ENCODE measurements at places on chromosomes 6 and 20. TPM values are rescaled to one million over a fixed set of nuclear protein-coding genes. Genes with fewer than 3 reads are reported as not detected.
A peak's percentile ranks its signal among the peaks of the same experiment; 100 is the strongest.

- DNase-seq = no peak
- H3K27ac ChIP-seq = no peak overlapping the region
- H3K27me3 ChIP-seq = no peaks in the 10 kb centered on the region
- H3K4me3 ChIP-seq = no peak overlapping the region
- H3K36me3 ChIP-seq = no peaks in the 10 kb centered on the region
- no peaks in the 10 kb centered on the region for H3K4me1 ChIP-seq
These were observed 214.8 kb upstream of the GRIK2 start for GRCh38 chr6:101178748-101179147.

DNA sequence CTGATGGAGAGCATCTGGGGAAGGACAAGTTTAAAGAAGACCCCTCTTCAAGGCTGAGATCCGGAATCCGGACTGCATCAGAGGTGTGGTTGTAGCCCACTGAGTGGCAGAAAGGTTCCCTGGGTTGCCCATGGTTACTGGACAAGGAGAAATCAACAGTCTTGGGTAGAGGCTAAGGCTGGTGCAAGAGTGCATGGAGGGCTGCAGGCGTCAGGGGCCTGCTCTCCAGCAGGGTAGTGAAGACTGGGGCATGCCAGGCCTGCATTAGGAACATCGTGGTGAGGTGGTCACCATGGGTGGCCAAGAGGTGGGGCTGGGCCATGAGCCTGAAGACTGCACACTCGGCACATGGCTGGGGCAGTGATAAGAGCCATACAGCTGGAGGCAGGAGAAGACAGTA, 91.2 kb downstream of the RNF182 start:
- H3K4me3 ChIP-seq = no peak overlapping the region
- H3K4me1 ChIP-seq = no peaks in the 10 kb centered on the region
- H3K27ac ChIP-seq = no peak overlapping the region
- H3K36me3 ChIP-seq = no peaks in the 10 kb centered on the region
- H3K27me3 ChIP-seq = no peaks in the 10 kb centered on the region
- DNase-seq = no peak

DNA sequence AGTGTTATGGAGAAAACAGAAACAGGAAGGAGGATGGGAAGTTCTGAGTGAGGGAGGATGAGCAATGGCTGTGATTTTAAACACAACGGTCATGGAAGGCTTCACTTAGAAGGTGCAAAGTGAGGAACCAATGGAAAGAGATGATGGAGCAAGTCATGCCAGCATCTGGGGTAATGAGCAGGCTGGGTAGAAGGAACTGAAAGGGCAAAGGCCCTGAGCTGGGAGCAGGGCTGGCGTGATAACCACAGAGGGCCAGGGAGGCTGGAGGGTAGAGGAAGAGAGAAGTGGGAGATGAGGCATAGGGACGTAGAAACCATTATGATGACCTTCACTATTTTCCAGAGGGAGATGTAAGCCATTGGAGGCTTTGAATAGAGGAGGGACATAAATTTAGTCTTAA, 43.6 kb downstream of the NHLRC1 start:
- DNase-seq = no peak
- no peak overlapping the region for H3K4me3 ChIP-seq
- no peaks in the 10 kb centered on the region for H3K27me3 ChIP-seq
- no peaks in the 10 kb centered on the region for H3K36me3 ChIP-seq

DNA sequence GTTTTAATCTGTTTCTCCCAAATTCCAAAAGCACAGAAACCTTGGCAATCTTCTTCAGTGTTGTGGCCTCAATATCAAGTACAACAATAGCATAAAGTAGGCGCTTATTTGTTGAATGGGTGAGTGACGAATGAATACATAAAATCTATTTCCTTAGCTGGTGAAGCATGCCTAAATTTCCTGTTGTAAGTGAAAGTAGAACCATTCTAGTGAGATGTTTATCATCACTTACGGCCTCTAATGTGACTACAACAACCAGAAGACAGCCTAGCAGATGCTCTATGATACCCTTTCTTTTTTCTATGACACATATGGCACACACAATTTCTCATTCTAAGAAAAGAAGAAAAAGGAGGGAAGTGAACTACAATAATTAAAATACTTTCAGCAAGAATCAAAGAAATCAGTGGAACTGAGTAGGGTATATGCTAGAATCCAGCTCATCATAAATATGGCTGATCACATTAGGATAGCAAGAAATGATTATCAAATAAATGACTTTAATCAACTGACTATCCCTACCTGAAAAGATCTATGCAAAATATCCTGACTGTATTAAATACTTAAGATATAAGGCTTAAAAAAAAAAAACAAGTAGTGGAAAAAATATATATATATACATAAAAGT, 67.4 kb downstream of the BTBD9 start:
- H3K36me3 ChIP-seq = no peaks in the 10 kb centered on the region
- H3K4me1 ChIP-seq = no peaks in the 10 kb centered on the region
- no peak overlapping the region for H3K27ac ChIP-seq
- no peaks in the 10 kb centered on the region for H3K27me3 ChIP-seq
- H3K4me3 ChIP-seq = no peak overlapping the region
- DNase-seq = no peak

DNA sequence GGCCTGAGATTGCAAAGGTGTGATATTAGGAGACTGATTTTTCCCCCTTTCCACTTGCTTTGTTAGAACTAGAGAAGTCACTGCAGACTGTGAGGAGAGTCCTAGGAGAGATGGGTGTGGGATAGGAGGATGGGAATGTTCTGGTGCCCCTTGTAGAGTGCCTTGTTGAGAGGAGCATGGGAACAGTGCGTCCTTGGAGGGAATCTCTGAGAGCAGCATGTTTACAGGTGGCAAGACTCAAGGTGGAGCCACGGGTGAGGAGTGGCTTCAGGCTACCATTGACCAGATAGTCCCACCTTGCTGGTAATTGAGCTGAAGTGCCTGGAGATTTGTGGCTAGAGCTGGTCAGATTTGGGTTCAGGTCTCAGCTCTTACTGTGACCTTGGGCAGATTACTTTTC, 6.0 kb downstream of the PLCG1 start:
- H3K4me1 ChIP-seq = peaks cover 8% of the 10 kb centered on the region
- no peaks in the 10 kb centered on the region for H3K27me3 ChIP-seq

GRCh38 chr6:157849288-157850017, 26.4 kb downstream of the SNX9 start:
- no peaks in the 10 kb centered on the region for H3K27me3 ChIP-seq
- H3K4me1 ChIP-seq = peaks cover 51% of the 10 kb centered on the region
- no peak overlapping the region for H3K4me3 ChIP-seq
- no peak for DNase-seq
- H3K27ac ChIP-seq = no peak overlapping the region
- H3K36me3 ChIP-seq = no peaks in the 10 kb centered on the region

GRCh38 chr20:62812181-62812906, 4.5 kb upstream of the COL9A3 start:
- H3K36me3 ChIP-seq = peaks cover 5% of the 10 kb centered on the region
- no peak overlapping the region for H3K4me3 ChIP-seq
- H3K27me3 ChIP-seq = no peaks in the 10 kb centered on the region
- no peak for DNase-seq

- H3K36me3 ChIP-seq = no peaks in the 10 kb centered on the region
- H3K27ac ChIP-seq = no peak overlapping the region
- H3K27me3 ChIP-seq = peaks cover 2% of the 10 kb centered on the region
- no peaks in the 10 kb centered on the region for H3K4me1 ChIP-seq
- H3K4me3 ChIP-seq = no peak overlapping the region
These were observed 16.8 kb downstream of the TREM1 start for GRCh38 chr6:41269716-41270115.

DNA sequence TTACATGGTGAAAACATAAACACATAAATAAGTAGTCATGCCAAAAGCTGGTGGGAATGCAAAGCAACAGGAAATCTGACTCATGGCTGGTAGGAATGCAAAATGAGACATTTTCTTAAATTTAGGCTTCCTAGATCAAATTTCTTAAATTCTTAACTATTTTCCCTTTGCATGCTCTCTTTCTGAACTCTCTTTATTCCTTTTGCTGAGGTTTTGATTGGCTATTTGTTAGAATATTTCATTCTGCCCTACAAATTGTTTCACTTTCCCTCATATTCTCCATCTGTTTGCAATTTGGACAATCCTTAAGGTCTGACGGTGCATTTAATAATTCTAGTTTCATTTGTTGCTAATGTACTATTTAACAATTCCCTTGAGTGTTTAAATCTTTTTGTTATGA, 437.5 kb upstream of the RGS17 start:
- no peaks in the 10 kb centered on the region for H3K27me3 ChIP-seq
- H3K36me3 ChIP-seq = no peaks in the 10 kb centered on the region
- H3K4me1 ChIP-seq = no peaks in the 10 kb centered on the region
- H3K4me3 ChIP-seq = no peak overlapping the region

DNA sequence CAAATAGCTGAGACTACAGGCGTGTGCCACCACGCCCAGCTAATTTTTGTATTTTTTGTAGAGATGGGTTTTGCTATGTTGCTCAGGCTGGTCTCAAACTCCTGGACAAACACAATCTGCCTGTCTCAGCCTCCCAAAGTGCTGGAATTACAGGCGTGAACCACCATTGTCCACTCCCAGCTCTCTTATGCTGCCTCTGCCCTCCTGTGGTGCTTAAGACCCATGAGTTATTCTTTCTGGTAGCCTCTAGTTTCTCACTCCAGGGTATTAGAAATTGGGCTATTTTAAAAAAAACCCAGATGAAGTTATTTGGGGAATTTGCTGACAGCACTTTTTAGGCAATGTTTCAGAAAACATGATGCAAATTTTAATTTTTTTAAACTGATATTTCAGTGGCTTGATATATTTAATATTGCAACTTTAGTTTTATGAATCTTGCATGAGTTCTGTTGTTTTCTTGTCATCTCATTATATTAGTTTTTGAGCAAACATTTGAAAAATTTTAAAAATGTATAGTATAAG, 114.0 kb upstream of the FOXO3 start:
- H3K27ac ChIP-seq = no peak overlapping the region
- H3K27me3 ChIP-seq = no peaks in the 10 kb centered on the region
- no peaks in the 10 kb centered on the region for H3K4me1 ChIP-seq
- H3K36me3 ChIP-seq = no peaks in the 10 kb centered on the region

- H3K4me1 ChIP-seq = no peaks in the 10 kb centered on the region
- no peak overlapping the region for H3K27ac ChIP-seq
- no peak overlapping the region for H3K4me3 ChIP-seq
These were observed 172.0 kb downstream of the SCP2D1 start for GRCh38 chr20:18985551-18985950.

DNA sequence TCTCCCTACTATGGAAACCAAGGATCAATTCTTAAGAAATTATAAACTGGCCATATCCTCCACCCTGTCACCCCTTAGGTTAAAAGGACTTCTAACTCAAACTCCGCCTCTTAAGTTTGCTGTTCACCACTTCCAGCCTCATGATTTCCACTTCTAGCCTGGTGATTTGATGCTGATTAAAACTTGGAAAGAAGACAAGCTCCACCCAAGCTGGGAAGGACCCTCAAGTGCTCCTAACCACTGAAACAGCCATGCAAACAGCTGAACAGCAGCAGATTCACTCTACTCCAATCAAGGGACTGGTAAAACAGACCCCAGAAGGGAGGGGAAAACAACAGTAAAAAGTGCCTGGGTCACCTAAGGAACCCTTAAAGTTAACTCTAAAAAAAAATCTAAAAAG, 10.3 kb downstream of the LCA5 start:
- H3K4me3 ChIP-seq = no peak overlapping the region
- H3K27ac ChIP-seq = peak overlapping the region; percentile 87
- no peak for DNase-seq
- H3K36me3 ChIP-seq = no peaks in the 10 kb centered on the region
- no peaks in the 10 kb centered on the region for H3K27me3 ChIP-seq

DNA sequence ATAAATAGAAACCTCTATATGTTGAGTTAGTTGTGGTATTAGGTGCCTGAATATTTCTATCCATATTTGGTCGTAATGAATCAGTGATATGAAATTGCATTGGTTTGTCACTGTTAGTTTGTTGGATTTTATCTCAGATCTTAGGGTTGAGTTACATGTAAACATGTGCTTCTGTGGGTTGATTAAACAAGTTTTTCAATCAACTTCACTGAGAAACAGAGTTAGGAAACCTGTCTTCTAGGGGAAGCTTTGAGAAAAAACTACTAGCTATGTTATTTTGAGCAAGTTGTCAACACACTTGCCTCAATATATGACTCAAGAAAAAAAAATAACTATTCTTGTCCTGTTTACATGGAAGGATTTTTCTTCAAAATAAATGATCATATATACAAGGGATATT, 14.8 kb upstream of the ADGB start:
- H3K4me3 ChIP-seq = no peak overlapping the region
- 0 out of 2 replicates have a peak, but pooled peaks cover 3% of the 10 kb centered on the region for H3K27me3 ChIP-seq
- no peaks in the 10 kb centered on the region for H3K4me1 ChIP-seq
- H3K36me3 ChIP-seq = no peaks in the 10 kb centered on the region
- no peak overlapping the region for H3K27ac ChIP-seq
- DNase-seq = no peak

DNA sequence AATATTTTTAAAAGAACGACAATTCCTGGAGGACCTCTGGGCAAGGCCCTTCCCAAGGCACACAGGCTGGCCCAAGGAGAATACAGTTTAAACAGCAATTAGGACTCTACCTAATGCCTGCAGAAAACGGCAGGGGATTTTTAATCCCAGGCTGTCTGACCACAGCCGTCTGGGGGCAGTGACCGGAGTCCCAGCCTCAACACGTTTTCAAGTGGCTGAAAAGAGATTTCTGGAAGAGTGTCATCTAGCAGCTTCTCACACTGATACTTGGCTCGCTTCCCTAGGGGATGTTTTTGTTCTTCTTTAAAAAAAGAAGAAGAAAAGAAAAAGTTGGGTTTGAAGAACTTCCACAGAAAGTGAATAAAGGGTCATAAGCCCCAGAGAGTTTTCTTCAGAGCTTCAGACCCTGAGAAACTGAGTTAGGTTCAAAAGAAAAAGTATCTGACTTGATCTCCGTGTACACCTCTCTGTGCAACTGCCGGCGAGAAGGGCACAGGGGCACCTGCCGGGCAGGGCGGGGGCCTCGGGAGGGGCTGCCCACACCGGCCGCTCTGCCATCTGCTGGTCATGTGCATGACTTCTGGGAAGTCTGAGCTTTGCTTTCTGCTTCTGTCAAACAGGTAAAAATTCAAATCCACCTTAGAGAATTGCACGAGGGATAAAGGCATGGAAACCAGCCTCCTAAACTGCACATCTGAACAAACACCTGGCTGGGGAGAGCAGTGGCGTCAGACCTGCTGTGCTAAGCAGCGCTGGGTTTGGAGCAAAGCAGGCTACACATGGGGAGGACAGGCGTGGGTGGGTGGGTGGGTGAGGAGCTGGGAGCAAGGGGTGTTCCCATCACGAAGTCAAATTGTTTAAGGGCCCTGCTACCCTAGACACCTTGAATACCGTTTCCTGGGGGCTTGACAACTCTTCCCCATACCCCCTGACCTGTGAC, 33.0 kb downstream of the RRBP1 start:
- H3K4me1 ChIP-seq = peaks cover 78% of the 10 kb centered on the region
- no peaks in the 10 kb centered on the region for H3K27me3 ChIP-seq
- H3K4me3 ChIP-seq = no peak overlapping the region
- H3K27ac ChIP-seq = no peak overlapping the region
- H3K36me3 ChIP-seq = no peaks in the 10 kb centered on the region
- no peak for DNase-seq

The ZNF831 gene
- total RNA-seq = 0.03 TPM

The MOXD1 gene
- total RNA-seq = 0.21 TPM

The TIAM2 gene
- total RNA-seq = 14.9 TPM

The NT5E gene
- 58.4 TPM for total RNA-seq
